Cerebellum (tissue), 4 donors: ENCODE measurements at places on chromosomes 1 and 21.

DNA sequence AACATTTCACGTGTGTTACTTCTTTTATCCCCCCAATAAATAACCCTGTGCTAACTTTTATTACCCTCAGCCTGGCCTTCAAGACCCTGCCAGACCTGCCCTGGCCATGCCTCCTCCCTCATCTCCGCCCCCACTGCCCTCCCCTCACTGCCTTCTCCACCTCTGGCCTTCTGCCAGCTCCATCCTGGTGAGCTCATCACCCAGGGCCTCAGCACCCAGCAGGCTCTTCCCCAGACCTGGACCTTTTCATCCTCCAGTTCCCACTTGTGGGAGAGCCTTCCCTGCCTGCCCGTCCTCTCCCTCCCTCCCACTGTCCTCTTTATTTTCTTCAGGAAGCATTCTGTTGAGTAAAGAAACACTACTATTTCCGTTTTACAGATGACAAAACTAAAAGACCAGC is 72.0 kb downstream of the SLC66A1 start:
- DNase-seq: no peak

GRCh38 chr1:6625584-6626149 is 999 bp downstream of the THAP3 start:
- no peak for DNase-seq

- no peak for DNase-seq
These were observed 19.3 kb downstream of the IARS2 start for GRCh38 chr1:220113136-220113695.

DNA sequence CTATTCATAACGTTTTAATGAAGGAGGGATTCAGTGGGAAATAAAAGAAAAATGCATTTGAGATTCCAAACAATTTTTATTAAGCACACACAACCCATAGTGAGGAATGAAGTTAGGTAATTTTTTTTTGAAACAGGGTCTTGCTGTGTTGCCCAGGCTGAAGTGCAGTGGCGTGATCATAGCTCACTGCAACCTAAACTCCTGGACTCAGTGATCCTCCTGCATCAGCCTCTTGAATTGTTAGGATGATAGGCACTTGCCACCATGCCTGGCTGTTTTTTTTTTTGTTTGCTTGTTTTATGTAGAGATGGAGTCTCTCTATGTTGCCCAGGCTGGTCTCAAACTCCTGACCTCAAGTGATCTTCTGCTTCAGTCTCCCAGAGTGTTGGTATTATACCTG is 28.9 kb downstream of the LYPLAL1 start:
- no peak for DNase-seq

GRCh38 chr1:41614818-41615217 is 130.3 kb upstream of the EDN2 start:
- DNase-seq: no peak

- no peak for DNase-seq
These were observed 45.9 kb downstream of the BRINP2 start for GRCh38 chr1:177216587-177217202.

GRCh38 chr1:208942394-208943130 is 641.0 kb upstream of the CAMK1G start:
- DNase-seq: no peak

GRCh38 chr21:32302560-32302959 is 3.9 kb downstream of the MRAP start:
- DNase-seq: no peak

DNA sequence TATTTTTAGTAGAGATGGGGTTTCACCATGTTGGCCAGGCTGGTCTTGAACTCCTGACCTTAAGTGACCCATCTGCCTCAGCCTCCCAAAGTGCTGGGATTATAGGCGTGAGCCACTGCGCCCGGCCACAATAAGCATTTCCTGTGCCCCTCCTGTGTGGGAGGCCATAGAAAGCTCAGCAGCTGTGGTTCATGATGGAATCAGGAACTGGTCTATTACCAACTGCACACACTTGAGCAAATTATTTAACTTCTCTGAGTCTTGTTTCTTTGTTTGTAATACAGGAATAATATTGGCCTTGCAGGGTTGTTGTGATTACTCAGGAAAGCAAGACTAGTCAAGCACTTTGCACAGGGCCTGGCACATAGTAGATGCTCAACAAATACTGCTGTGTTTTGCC is 15.0 kb downstream of the RHBG start:
- no peak for DNase-seq

DNA sequence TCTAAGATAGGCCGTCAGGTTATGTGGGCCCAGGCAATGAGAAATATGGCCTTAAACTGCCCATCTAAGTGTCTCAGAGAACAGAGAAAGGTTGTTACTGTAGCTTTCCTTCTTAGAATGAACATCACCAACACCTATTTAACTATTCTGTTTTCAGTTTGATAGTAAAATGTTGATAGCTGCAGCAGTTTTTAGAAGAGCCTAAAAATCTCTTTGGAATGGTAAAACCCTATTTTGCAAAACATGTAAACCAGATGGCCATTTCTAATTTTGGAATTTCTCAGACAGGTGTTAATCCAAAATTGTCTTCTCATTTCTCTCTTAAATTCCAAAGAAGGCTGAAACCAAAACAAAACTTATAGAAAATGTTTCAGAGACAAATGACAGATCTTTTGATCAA is 57.5 kb downstream of the DIPK1A start:
- peak; percentile 30 for DNase-seq

DNA sequence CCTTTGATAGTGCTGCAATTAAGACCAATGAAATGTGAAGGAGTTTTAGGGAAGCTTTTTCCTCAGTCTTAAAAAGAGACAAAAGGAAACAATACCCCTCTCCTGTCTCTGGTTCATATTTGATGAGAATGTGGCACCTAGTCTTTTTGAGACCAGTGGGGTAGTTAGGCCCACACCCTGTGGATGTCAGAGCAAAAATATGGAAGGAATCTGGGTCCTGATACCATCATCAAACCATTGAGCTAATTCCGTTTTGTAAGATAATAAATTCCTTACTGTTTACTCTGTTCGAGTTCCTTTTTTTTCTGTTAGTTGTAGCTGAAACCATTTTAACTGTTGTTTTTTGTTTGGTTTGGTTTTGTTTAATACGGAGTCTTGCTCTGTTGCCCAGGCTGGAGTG is 33.3 kb downstream of the PTPRC start:
- DNase-seq: no peak

GRCh38 chr21:45496968-45497845 is 45.0 kb downstream of the SLC19A1 start:
- no peak for DNase-seq

DNA sequence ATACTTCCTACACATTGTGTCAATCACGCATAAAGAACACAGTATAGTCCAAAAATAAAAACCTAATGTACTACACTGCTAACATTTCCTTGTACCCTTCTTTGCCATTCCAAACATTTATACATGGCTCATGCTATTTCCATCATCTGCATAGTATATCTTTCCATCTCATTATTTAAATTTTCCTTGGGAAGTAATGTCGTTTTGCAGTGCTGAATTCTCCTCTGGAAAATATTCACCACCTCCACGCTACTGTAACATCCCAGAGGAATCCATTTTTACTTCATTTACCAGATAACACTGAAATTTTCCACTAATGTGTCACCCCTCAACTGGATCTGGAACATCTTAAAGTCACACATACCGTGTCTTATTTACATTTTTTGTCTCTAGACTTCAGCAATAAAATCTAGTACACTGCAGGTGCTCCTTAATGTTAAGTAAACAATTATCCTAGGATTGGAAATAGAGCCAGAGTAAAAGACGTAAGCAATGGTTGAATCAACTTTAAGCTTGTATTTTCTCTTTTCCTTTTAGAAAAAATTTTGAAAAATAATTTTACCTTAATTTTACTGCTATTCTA is 881.0 kb downstream of the AMY1C start:
- DNase-seq: no peak

DNA sequence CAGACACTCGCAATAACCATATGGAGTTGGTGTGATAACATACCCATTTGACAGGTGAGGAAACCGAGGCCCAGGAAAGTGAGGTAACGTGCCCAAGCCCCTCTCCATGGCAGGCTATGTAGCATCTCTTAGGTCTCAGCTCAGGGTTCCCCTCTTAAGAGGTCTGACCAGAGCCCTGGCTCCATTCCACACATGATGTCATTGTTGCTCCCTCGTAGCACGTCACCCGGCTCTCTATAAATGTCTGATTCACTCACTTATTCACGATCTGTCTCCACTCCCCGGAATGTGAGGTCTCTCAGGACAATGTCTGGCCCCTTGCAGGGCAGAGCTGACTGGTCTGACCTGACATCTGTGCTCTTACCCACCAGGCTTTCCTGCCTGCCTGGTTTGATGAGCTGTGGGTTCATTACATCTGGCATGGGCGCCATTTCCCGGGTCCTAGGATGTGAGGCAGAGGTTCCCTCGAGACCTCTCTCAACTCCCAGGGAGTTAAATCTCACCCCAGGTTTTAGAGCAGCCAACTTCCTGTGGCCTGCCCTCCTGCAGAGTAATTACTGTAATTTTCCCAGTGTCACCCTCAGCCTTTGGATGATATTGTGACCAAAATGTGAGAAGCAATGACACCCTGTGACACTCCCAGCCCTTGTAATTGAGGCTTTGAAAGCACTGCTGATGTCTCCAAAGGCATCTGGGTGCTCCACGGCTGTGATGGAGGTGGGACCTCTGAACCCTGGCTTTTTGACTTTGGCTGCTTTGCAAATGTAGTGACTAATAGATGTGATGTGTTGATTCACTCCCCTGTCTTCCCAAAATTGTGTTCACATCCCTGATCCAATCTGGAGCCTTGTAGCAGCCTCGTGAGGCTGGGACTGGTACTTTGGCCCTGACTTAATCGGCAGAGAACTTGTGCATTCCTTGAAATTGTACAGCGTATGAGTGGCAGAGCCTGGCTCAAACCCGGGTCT is 10.6 kb downstream of the ACTL8 start:
- DNase-seq: no peak

GRCh38 chr1:198529414-198529813 is 11.1 kb downstream of the ATP6V1G3 start:
- peak; percentile 1 for DNase-seq
